ENCODE measurements at places on chromosomes 11 and 22.
A peak's percentile ranks its signal among the peaks of the same experiment; 100 is the strongest.

GRCh38 chr11:72703267-72704008, 29.2 kb upstream of the PDE2A start:
- DNase-seq, result peak; percentile 48

DNA sequence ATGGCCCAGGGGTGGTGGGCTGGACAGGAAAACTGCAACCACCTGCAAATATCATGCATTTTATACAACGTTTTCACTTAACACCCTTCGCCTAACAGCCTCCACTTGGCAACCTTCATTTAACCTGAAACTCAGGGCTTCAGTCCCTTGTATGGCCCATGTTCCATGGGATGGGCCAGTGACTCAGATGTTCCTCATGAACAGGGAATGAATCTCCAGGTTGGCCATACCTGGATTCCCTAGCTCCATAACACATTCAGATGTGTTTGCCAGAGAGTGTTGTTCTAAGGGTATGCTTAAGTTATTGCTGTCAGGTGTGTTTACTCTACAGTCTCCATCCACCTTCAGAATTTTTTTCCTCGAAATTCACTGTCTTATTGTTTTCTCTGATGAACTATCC, 316.9 kb downstream of the JRKL start:
- no peak for DNase-seq

DNA sequence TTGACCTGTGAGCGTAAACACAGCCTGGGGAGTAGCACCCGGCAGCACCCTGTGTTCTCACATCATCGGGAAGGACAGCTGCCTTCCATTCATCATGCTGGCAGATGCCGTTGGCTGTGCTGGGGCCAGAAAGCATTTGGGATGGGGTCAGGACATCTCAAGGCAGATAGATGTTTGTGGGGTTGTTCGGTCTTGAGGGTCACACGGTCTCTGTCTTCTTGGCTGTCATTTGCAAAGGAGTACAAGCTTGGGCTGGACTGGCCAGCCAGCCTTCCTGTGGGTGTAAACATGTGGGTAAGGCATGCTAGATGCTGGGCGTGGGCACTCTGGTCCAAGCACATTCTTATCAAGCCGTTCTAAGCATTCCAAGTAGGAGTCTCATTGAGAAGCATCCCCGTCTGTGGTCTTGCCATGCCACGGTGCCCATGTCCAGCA, 81.4 kb downstream of the TBC1D22A start:
- DNase-seq, result no peak

DNA sequence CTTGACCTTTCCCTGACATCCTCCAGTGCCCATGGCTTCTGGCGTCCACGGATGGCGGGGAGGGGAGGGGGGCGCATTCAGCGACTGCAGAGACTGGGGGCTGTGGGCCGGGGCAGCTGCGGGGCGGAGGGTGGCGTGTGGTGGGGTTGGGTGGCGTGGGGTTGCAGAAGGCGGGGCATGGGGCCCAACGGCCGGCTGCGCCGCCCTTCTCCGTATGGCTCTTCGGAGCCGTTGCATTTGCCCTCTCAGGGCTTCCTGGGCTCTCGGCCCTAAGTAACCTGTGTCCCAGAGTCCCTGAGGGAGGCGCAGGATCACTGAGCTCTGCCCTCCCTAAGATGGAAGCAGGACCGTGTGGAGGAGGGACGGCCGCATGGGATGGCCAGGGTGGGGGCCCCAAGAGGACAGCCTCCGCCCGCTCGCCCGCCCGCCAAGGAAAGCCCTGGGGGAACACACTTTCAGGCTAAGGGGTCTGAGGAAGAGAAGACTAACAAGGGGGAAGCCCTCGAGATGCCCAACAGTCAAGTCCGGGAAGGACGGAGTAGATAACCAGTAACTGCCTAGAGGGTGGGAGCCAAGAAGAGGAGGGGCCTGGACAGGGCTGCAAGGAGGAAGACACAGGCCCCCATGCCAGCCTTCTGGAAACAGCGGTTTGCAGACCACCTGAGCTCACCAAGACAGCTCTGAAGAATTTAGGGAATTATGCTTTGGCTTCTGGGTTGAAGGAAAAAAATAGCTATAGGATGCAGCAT, 9.2 kb upstream of the AIFM3 start:
- no peak for DNase-seq

DNA sequence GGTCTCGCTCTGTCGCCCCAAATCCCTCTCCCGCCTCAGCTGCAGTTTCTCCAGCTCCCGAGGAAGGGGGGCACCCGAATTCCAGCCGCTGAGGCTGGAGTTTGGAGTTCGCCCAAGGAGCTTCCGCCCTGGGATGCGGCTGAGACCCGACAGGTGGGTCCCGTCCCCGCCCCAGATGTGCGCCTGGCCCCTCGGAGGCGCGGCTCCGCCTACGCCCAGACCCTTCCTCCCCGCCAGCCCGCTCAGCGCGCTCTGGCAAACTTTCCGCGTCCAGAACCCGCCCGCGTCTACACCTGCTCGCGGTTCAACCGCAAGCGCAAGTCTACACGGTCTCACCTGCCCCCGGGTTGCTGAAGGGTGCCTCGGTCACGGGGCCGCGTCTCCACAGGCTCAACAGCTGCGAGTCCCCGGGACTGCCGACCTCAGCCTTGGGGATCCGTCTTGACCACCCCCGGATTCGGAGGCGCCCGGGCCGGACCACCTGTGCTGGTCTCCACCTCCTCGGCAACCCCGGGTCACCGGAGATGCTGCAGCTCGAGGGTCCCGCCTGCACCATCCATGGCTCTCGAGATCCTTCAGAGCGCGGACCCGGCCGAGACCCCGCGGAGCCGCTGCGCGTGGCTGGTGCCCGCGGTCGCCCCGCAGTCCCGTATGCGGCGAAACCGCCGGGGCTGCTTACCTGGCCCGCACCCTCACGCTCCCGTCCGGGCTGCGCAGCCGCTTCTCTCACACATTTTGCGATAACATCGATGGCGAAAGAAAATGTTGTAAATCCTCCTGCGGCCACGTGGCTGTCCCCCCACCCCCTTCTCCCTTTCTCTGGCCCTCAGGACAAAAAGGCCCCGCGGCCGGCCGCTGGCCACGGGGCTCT, 63.6 kb downstream of the NFAM1 start:
- no peak for DNase-seq

DNA sequence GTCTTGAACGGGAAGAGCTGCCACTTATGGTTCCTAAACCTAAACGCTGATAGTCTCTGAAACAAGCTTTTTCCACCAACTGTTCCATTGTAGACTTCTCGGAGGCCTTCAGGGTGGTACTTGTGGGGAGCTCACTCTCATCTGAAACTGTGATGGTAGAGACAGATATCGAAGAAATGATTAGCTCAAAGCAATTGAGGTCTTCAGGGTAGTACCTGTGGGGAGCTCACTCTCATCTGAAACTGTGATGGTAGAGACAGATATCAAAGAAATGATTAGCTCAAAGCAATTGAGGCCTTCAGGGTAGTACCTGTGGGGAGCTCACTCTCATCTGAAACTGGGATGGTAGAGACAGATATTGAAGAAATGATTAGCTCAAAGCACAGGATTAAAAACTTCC, 175.7 kb downstream of the SWAP70 start:
- DNase-seq, result no peak

- DNase-seq, result no peak
Observed at GRCh38 chr22:32618441-32619140, 144.0 kb downstream of the FBXO7 start.

DNA sequence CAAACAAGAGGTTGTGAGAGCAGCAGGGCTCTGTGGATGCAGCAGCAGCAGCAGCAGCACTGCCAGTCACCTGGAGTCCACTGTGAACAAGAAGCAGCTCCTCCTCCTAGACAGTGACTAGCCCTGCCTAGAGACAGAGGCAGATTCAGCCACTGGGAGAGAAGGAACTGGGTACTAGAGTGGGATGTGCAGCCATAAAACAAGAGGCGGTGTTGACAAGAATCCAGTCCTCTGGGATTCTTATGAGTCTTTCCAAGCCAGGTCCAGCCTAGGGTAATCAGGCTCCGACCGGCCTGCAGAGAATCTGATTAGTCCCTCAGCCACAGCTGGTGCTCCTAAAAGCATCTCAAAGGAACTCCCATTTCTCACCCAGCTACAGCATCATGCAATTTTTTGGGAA, 83.9 kb upstream of the USP47 start:
- no peak for DNase-seq

GRCh38 chr22:46110215-46110614, 40.1 kb upstream of the PPARA start:
- no peak for DNase-seq

DNA sequence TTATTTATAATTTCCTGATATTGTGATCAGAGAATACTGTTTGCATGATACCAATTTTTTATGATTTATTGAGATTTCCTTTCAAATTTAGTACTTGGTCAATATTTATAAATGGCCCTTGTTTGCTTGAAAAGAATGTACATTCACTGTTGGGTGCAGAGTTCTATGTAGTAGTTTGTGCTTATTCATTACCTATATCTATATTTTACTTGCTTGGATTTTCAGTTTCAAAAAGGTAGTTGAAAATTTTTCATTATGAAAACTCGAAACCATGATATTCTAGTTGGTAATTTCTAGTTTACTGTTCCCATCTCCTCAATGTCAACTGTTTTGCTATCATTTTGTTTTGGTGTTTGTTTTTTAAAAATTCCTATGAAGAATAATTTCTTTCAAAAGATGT, 155.7 kb downstream of the AASDHPPT start:
- no peak for DNase-seq

GRCh38 chr11:86671531-86672006, 847 bp downstream of the ME3 start:
- no peak for DNase-seq

GRCh38 chr11:72773696-72774095, 20.2 kb downstream of the STARD10 start:
- DNase-seq, result no peak

DNA sequence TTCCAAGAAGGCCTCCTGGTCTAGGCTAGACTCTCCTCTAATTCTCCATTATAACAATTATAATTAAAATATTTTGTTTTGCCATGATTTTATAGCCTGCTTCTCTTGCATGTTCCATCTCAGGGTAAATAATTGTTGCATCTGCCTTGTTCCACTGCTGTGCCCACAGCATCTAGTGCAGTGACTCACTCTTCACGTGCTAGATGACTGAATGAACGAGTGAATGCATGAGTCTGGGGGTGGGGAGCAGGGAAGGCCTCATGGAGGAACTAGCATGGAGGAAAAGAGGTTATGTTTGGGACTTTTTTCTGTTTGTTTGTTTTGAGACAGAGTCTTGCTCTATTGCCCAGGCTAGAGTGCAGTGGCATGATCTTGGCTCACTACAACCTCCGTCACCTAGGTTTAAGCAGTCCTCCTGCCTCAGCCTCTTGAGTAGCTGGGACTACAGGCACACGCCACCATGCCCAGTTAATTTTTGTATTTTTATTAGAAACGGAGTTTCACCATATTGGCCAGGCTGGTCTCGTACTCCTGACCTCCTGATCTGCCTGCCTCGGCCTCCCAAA, 5.2 kb upstream of the OAF start:
- DNase-seq, result no peak

DNA sequence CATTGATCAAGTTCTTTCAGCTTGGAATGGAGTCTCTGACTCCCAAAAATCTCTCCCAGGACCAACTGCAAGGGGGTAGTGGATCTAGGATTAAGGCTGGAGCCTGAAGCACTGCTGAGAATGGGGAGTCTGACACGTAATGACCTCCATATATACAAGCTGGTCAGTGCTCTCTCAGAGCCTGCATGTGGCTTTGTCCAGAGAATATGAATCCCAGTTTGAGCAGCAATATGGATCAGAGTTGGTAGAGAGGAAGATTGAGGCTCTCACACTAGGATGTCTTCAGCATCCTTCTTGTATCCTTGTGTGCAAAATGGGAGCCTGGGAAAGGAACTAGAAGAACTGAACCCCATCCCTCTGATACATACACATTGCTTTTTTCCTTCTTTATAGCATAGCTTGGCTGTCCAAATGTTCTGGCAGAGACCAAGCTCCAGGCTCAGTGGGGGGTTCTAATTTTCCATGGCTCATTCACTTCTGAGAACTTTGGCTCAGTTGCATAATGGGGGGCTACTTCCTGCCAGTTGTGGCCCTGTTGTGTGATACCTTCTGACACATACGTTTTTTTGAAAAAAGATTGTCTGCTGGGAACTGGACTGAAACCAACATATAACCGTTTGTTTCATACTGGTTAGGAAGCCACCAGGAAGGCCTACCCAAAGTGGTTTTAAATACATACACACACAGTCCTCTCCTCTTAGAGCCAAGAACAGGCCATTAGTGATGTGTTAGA, 138.2 kb downstream of the ETS1 start:
- no peak for DNase-seq

GRCh38 chr11:111407652-111408051, 28.6 kb upstream of the POU2AF1 start:
- no peak for DNase-seq

DNA sequence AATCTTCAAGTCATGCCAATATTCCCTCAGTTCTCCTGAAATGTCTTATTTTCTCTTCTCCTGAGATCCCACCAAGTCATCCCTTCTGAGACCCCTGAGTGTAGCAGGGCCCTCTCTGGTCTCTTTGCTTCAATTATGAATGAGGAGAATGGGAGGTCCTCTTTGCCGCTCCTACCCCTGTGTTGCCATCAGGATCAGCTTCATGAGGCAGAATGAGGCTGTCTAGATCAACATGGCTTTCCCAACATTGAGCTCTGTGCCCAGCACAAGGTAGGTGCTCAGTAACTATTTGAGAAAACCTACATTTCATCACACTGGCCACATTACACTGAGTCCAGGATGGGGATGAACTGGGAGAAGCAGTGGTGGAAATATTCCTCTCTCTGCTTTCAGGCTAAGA, 107.2 kb downstream of the ZNF280B start:
- no peak for DNase-seq

Measured in BJ (cell line).